ENCODE measurements at places on chromosomes 3 and 15.

DNA sequence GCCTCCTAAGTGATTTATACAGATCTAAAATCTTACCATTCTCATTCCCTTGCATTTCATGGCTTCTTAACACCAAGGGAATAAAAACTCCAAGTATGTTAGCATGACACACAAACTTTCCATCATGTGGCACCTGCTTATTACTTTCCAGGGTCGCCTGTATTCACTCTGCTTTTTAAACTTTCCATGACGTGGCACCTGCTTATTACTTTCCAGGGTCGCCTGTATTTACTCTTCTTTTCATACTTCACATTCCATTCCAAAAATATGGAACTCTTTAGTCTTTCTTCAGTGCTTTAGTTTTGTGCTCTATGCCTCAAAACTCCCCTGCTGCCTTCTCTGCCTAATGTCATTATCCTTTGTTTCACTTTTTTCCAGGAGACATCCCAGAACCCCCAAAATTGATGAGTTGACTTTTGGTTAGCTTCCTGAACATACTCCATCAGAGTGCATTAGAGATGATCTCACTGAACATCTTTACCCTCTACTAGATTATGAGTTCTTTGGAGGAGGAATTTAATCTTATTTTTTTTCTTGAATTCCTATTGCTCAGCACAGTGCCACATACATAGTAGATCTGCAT, 47.0 kb downstream of the CALML4 start:
- no peak for DNase-seq

- no peak for DNase-seq
These were observed 215.1 kb downstream of the MYRIP start for GRCh38 chr3:40024526-40024925.

DNA sequence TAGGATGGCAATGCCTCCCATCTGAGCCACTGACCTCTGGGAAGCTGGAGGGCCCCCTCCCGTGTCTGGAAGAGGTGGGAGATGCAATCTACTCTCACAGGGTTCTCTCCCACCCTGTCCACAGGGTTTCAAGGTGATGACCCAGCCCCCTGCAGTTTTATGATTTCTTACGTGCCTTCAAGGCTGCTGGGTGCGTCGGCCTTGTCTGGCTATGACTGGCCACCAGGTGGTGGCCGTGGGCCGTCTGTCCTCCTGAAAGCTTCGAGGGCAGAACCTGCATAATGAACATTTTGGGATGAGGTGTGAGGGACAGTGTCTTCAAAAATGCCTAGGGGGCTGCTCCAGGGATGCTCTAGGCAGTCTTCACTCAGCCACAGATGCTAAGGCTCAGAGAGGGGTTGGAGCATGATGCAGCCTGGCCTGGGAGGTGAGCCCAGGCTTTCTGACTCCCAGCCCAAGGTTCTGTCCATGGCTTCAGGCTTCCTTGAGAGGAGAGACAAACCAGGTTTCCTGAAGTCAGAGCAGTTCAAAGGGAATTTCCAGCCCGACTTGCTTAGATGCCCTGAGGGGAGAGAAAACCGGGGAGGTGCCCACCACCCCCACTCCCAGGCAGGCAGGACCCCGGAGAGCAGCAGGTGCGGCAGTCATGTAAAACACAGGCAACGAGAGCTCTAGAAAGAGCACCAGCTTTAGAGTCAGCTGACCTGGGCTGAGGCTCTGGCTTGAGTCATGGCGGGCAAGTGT, 18.7 kb downstream of the ISG20 start:
- DNase-seq: no peak

GRCh38 chr3:57953576-57953975, 54.6 kb upstream of the FLNB start:
- no peak for DNase-seq

GRCh38 chr3:127045435-127046045, 62.6 kb downstream of the PLXNA1 start:
- no peak for DNase-seq

DNA sequence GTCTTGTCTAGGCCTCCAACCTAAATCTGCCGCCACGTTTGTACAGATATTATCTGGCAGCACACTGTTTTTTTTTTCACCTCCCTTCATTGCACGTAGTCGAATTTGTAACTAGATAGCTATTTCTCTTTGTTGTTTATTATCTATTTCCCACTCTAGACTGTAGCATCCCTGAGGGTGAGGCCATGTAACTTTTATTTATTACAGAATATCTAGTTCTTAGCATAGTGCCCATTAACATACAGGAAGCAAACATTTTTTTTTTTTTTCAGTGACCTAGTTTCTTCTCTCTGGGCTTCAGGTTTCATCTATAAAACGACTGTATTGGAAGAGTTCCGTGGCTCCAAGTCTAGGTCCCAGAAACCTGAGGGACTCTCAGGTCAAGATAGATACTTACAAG, 354.3 kb downstream of the FGF12 start:
- no peak for DNase-seq

- DNase-seq: no peak
These were observed 173.3 kb upstream of the ICE2 start for GRCh38 chr15:60652245-60652644.

DNA sequence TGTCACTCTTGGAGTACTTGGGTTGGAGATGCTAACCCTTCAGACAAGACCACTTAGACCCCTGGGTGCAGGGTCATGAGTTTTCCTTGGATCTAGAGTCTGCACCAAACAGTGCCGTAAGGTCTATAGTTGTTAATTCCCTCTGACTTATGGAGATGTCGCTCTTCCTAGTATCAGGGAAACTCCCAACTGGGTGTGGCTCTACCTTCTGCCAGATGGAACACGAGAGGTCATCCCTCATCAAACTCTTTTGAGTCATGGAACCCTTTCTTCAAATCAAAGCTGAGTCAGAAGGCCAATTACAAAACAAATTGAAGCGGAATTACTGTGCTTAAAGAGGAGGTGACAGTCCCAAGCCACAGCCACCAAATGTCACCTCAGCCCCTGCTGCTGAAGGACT, 514.9 kb upstream of the PROK2 start:
- no peak for DNase-seq

DNA sequence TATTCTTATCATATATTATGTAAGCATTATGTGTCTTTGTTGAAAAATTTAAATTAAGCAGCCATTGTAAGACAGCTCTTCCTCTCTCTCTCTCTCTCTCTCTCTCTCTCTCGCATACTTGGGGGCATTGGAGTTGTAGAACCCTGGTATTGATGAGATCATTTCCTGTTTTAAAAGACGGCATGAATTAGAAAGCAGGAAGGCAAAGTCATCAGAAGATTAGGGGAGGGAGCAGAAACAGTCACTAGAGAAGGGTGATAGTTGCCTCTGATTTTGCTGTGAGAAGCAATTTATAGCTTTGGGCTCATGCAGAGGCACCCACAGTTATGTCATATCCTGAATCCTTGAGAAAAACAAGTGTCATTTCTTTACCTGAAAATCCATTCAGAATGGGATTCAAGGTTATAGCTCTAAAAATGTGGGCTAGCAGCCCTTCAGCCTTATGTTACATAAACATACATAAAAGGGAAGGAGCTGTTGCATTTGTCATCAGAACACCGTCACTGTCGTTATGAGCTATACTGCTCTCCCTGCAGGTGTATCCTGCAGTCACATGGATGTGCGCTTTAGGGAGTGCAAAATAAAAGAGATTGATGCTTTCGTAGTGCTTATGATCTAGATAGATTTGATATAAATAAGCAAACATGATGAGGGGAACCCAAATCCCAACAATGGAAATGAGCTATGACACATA, 213.8 kb downstream of the NR1D2 start:
- DNase-seq: no peak

DNA sequence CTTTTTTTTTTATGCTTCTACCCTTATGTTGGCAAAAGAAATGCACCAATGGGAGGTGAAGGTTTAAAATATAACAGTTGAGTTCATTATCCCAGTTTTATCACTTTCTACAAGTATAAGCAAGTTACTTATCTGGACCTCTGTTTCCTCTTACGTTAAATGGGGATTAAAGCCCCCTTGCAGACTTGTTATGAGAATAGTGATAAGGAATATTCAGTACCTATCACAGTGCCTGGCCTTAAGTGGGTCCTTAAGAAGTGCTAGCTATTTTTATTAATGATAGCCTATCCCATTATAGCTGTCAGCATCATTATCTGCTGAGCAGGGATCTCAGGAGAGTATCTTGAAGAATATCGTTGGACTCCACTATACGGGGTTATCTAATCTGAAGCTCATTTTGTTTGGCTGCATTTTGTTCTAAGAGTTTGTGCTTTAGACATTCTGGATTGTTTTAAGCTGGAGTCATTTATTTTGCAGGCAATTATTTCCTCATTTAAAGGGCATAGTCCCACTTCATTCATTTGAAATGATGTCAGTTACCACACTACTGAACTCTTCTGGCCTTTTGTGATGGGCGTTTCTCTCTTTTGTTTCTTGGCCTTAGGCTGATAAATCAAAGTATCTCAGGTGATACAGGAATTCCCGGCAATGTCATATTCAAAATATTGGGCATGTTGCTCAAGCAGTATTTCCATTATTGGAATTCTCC, 28.8 kb downstream of the RAB8B start:
- no peak for DNase-seq

DNA sequence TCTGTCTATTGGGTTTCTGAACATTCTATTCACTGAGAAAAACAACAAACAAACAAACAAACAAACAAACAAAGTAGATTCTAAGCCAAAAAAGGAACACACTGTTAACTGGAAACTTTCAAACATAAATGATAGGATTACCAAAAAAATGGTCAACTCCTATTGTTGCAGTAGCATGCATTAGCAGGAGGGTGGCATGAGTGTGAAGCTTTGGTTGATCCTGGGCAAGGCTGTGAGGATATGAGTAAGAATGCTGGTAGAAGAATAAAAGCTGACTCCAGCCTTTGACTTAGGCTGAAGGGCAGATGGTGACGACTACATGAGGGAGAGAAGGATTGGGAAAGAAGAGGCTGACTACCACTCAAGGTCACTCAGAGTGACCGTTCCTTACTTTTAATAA, 810.3 kb downstream of the VGLL3 start:
- no peak for DNase-seq

DNA sequence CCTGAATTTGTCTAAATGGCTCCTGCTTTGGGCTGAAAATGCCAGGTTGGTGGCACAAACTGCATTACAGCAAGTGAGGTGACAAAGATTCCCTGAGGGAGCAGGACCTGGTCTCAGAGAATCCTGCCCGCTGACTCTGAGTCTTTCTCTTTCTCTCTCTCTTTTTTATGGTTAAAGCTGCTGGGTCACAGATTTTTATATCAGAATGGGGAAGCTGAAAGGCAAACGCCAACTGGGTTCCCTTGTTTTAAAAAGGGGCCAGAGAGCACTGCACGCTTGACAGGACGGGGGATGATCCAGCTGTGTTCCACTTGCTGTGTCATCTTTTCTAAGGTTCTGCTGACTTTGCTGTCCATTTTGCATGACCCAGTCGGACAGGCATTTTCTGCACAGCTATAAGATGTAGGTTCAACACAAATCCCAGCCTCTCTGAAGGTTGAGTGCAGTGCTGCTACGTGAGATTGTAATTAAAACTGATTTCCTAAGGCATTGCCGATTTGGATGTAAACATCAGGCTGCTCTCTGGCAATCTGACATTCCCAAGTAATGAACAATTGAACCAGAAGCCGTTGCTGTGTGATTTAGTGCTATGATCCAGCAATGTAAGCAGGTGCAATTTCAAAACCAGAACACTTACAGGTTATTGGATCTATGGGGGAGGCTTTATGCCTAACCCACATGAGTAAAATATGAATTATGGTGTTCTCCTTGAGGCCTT, 25.8 kb downstream of the ARHGEF3 start:
- DNase-seq: no peak

DNA sequence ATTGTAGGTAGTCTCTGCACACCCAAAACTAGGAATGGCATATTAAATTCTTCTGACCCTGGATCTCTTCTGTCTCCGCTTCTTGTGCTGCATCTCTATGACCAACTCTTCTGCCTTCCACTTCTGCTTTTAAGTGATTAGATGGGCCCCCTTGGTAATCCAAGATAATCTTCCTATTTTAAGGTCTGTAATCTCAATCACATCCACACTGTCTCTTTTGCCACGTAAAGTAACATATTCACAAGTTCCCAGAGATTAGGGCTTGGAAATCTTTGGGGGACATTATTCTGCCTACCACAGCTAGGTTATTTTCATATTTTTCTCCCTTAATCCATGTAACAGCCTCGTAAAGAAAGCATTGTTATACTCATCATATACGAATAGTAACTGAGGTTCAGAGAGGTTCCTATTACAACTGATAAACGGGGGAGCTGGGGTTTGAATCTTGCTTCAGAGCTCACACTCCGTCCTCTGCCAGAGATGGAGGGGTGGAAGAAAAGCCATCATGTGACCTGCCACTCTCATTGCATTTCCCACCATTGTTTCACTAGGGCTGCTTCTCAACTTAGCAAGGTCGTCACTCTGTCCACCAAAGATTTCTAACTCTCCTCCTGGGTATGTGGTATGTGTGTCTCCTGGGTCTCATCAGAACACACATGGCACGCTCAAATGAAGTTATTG, 6.6 kb upstream of the CD47 start:
- DNase-seq: no peak

DNA sequence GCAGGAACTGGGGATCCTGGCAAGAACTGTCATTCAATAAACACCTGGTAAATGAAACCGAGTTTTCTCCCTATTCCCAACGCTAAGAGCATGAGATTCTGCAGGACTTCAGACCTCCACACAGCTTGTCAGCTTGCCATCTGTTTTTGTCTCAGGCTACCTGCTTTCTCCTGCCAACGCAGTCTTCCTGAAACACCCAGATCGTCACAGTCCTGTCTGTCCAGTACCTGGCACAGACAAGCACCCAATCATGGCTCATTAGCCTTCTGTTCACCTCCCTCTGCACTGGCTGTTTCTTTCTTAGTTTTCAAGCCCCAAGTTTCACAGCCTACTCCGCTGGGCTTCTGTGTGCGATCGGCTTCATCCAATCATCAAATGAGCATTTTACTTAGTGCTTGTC, 5.0 kb downstream of the SLC12A8 start:
- DNase-seq: no peak

GRCh38 chr15:56442354-56442753, 22.6 kb downstream of the MNS1 start:
- no peak for DNase-seq
